ENCODE measurements at places on chromosomes 5 and 9.

DNA sequence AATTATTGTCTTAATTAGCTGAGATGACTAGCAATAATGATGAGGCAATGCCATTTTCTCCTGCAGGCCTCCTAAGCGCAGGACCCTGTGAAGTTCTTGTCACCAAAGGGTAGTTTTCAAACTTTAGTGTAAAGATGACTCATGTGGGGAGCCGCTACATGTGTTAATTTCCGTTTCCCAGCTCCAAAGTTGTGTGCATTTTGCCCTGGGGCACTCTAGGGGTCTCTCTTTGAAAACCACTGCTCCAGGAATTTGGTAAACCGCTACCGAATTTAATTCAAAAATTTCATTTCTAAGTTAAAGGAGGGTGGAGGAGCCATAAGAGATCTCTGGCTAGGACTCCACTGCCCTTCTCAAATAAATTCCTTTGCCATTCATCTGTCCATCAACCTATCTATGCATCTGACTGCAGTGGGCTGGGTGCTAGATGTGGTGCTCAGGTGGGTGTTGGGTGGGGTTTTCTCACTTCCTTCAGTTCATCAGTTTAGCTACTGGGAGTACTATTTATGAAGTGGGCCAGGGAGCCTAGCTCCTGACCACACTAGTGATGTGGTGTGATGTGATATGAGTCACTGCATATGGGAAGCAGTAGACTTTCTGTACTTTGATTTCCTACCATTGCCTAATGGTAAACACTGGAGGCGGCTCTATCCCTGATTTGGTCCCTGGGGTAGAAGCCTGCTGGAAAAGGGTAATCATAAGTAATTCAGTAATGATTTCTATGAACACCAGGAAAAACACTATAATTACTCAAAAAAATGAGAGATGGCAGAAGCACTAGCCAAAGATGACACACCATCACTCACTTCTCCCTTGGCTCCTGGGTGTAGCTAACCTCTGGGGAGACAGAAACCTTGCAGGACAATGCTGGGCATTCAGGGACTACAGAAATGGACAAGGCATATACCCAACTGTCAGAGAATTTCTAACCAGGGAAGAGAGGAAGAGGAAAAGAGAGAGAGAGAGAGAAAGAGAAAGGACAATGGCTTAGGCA is 4.0 kb upstream of the ZSWIM6 start:
- DNase-seq = peak; percentile 53

DNA sequence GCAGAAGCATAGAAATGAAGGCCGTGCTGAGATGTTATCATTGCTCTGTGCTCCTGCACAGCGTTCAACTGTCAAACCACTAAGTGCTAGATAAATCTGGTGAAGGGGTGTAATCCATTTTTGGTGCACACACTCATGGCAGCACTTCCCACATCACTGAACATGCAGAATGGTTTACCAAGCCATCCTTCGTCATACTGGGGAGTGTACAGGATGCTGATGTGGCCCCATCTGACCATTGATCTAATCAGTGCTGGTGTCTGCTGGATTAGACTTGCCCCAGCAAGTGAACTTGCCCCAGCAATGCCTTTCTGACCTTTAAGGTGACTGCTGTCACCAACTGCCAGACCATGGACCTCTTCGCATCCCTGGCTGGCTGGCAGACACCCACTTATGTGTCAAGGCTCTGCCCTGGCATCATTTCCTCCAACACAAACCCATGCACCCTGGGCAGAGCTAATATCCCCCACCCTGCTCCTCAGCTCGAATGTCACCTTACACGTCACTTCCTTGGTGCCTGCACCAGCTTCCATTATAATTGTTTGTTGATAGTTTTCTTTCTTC is 4.2 kb upstream of the SEMA4D start:
- no peak for DNase-seq

DNA sequence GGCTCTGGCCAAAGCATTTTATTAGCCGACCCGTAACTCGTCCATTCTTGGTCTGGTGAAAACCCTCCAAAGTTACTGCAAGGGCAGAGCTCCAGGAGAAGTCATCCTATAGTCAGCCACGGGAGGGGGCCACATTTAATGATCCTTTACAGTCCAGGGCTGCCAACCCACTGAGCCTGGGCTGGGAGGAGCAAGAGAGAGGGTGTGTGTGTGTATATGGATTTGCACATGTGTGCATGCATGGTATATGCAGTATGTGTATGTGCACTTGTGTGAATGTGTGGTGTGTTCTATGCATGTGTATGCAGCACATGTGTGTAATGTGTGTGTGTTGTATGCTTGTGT is 4.2 kb upstream of the RASGEF1C start:
- DNase-seq = no peak

DNA sequence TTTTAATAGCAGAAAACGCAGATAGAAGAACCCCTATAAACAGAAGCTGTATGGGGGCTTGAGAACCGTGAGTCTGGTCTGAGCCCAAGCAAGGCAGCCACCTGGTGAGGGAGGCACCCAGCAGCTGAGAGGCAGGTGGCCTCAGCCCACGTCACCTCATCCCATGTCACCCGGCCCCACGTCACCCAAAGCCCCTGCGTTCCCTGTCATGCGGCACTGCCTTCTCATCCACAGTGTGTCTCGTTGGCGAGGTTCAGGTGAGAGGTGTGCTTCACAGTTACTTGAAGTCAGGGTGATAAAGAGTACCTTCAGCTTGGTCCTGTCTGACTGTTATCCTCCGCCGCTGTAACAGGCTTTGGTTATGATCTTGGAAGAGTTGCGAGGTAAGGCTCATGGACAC is 80.6 kb upstream of the IRX4 start:
- DNase-seq = no peak

DNA sequence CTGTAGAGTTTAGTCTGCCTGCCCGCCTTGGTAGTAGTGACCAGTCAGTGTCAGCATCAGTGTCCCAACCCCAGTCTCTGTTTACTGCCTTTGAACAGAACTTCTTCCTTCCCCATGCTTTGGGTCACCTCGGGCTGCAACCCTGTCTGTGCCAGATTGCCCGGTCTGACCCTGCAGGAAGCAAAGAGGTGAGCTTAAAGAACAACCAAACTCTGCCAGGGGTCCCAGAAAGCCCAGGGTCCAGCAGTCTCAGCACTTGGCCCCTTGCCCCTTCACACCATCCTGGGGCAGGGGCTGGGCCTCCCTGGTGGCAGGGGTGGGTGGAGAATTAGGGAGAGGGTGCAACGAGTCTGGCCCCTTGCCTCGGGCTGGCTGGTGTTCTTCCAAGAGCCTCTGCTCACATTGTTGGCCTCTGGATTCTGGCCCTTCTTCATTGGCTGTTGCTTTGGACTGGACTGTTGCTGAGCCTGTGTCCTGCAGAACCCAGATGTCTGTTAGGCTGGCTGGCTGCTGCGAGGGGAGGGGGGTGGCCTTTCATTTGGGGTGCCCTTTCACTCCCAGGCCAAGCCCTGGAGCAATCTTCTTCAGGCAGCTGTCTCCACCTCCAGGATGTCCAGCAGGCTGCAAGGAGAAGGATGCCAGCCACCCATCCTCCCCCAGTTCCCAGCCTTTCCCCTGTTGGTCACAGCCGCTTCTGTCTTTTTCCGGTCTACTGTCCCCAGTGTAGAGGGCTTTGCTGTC is 51.2 kb downstream of the SAR1B start:
- no peak for DNase-seq

DNA sequence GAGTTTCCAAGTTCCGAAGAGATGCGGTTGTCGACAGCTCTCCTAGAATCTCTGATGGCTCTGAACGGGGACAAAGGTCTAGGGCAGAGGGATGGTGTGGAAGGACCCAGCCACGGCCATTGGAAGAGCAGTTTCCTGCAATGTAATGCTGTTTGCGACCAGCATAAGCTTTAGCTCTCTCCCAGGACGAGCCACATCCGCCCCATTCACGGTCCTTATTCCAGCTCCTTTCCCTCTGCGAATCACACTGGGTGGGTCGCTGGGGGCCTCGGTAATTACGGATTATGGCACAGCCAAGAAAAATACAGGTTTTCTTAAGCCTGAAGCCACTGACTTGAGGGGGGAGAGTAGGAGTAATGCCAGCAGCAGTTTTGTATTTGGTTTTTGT is 22.7 kb downstream of the ANXA2R start:
- no peak for DNase-seq

- DNase-seq = no peak
Observed at GRCh38 chr9:259405-260404, 45.0 kb downstream of the DOCK8 start.

DNA sequence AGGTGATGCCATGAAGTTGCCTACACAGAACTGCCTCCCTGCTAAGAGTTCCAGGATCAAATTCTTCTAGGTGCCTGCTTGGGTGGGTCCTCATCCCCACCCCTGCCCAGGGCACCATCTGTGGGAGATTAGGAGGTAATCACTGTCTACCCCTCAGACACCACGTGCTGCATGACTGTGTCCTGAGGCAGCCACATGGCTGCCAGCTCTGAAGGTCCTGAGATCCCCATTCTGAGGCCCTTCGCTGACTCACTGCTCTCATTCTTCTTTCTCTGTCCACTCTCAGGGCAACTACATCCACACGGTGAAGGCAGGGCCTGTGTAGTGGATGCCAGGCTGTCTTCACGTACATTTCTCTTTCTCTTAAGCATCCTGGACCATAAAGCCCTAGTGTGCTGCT is 222.9 kb upstream of the ANKRD55 start:
- no peak for DNase-seq

GRCh38 chr9:33620738-33621439 is 96.8 kb downstream of the ANKRD18B start:
- no peak for DNase-seq

- no peak for DNase-seq
Observed at GRCh38 chr9:125968714-125969374, 221.7 kb downstream of the PBX3 start.

DNA sequence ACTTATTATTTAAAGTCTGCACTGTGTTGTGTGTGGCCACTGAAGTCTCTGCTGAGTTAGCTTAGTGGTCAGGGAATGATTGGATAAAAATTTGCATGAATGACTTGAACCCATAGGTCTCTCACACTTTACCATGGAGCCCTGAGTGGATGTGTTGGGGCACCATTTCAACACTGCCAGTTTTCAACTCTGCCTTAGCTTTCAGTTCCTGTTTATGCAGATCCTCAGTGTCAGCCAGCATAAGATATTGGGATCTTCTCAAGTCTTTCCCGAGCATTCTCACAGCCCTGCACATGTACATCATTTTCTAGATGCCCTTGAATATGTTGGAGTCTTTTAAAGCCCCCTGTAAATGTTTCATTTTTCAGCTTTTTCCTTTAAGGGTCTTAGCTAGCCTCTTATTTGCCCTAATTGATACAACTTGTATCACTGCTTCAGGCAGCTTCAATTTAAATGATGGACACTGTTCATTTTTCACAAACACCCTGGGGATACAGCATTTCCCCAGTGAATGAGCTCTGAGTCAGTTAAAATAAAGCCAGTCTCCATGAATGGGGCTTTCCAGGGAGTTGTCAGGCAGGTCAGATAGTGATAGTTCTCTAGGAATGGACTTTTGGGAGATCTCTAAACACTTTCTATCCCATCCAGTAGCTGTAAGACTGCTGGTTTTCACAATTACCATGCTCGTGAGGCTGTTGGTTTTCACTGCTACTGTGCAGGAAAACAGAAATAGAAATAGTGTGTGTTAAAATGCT is 211.9 kb upstream of the PAPPA start:
- no peak for DNase-seq

GRCh38 chr5:142532781-142533176 is 153.1 kb downstream of the FGF1 start:
- DNase-seq = no peak

DNA sequence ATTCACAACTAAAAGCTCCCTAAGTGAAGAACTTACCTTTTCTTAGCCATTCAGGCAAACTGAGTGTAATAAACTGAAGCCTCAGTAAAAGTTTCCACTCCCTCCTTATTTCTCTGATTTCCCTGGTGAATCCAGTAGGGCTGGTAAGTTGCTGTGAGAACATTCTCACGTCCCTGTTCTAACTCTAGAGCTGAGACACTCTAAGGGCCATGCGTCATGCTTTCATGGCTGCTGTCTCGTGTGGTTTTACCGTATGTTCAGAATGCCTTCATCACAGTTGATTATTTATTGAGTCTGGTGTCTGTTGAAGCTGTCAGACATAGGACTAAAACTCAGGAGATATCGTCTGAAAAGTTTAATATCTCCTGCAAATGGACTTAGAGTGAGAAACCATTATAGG is 1.3 kb downstream of the OR2S2 start:
- no peak for DNase-seq
